ENCODE measurements at places on chromosomes 2 and 18.

- no peak for DNase-seq
Measured at GRCh38 chr2:71687412-71687811, 234.1 kb downstream of the DYSF start.

- DNase-seq: no peak
Measured at GRCh38 chr2:192246297-192246696, 51.6 kb upstream of the TMEFF2 start.

GRCh38 chr2:71816815-71817214, 330.8 kb downstream of the CYP26B1 start:
- no peak for DNase-seq

DNA sequence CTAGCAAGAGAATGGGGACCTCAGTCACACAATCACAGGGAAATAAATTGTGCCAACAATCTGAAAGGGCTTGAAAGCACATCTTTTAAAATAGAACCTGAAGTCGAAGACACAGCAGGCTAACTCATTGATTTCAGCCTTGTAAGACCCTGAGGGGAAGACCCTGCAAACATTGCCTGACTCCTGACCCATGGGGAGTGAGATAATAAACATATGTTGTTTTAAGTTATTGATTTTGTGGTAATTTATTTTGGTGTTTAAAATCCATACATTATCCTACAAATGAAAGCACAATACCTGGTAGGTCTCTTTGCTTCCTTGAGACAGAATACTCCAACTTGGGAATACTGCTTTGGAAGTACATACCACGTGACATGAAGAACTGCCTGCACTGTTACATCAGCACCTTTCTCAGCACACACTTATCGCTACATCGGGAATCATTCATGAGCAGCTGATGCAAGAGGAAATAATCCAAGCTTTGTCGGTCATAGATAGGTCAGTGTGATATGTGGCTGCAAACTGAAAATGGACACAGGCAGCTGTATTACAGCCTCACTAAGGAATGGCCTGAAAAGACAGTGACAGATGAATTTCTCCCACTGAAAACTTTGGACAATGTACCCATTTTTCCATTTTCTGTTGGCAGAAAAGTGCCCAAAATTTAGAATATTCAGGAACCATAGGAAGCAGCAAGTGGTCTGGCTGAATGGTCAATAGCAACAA, 494.5 kb upstream of the MAP2 start:
- DNase-seq: no peak

GRCh38 chr2:128290356-128290755, 28.3 kb downstream of the HS6ST1 start:
- no peak for DNase-seq

GRCh38 chr18:75107931-75108276, 101.0 kb downstream of the PTGR3 start:
- DNase-seq: no peak

DNA sequence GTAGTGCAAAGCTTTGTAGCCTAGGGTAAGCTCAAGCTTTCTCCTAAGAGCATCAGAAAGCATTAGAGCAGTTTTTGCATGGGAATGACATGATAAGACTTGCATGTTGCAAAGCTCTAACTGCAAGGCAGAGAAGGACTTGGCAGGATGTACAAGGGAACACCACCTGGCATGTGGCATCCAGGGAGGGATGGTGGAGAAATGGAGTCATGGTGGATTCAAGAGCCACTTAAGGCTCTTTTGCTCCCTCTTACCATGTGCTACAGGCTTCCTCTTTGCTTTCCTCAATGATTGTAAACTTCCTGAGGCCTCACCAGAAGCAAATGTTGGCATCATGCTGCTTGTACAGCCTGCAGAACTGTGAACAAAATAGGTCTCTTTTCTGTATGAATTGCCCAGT, 266.0 kb downstream of the GLI2 start:
- DNase-seq: no peak

DNA sequence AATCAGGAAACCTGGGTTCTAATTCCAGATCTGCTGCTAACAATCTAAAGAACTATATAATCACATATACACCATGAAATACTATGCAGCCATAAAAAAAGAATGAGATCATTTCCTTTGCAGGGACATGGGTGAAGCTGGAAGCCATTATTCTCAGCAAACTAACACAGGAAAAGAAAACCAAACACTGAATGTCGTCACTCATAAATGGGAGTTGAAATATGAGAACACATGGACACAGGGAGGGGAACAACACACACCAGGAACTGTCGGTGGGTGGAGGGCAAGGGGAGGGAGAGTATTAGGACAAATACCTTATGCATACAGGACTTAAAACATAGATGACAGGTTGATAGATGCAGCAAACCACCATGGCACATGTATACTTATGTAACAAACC, 33.2 kb downstream of the CDH2 start:
- DNase-seq: no peak

GRCh38 chr2:202104286-202104870, 31.3 kb downstream of the KIAA2012 start:
- no peak for DNase-seq

GRCh38 chr18:47831351-47831750, 99.1 kb downstream of the SMAD2 start:
- DNase-seq: no peak

GRCh38 chr2:173001664-173002604, 73.7 kb upstream of the MAP3K20 start:
- no peak for DNase-seq

DNA sequence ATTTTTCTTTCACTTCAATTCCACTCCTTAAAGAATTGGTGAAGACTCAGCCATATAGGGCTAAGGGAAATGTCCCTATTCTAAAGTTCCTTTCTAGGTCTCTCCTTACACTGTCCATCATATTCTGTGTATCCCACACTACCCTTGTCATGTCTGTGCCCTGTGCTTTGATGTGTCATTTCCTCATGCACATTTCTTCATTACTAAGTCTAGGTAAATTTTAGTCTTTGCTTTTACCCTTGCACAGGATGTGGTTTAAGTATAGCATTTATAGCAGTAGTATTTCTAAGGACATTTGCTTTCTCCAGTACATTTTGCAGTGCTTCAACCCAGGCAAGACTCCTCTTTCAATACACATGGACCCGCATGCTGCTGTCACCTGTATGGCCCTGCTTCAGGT, 221.5 kb upstream of the ACVR2A start:
- no peak for DNase-seq

DNA sequence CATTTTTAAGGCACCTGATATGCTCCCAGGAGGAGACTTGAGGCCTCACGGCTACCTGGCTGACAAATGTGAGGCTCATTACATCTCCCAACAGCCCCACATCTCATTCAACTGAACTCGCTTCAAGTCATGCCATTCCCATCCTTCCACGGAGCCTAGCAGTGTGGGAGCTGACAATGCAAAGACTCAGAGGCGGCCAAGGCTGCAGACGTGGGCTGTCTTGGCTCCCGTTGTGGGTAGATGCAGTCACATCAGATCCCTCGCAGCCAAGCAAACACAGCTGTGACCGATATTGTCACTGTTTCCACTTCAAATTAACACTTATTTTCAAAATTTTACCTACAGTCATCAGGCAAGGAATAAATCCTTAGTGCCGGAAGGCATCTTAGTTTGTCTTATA, 64.0 kb upstream of the TRIB2 start:
- no peak for DNase-seq

DNA sequence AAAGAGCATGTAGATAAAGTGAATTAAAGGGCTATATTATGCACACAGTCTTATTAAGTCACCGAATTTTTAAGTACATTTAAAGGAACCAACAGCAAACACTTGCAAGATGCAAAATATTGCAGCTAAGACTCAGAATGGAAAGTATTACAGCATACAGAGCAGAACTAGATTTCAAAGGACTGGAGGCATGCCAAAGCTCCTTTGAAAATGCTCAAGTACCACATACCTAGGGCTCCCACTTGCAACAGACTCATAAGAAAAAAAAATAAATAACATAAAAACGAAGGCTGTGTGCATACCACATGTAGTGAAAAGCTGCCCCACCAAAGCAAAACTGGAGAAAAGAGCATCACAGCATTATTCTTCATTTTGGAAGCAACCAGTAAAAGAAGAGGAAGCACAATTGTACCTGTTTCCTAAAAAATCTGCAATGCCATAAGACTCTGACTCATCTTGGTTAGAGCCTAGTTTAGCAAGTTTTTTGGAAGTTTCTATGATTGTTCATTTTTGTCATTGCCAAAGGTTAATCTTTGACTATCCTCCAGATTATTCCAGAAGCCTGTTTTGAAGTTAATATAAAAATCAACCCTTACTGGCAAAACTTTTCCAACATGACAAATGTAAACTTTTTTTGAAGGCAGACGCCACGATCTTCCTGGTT, 306.0 kb upstream of the COL3A1 start:
- DNase-seq: no peak

- no peak for DNase-seq
Measured at GRCh38 chr2:236157815-236158498, 10.2 kb downstream of the GBX2 start.

GRCh38 chr18:45522371-45522770, 92.9 kb upstream of the SLC14A2 start:
- no peak for DNase-seq

DNA sequence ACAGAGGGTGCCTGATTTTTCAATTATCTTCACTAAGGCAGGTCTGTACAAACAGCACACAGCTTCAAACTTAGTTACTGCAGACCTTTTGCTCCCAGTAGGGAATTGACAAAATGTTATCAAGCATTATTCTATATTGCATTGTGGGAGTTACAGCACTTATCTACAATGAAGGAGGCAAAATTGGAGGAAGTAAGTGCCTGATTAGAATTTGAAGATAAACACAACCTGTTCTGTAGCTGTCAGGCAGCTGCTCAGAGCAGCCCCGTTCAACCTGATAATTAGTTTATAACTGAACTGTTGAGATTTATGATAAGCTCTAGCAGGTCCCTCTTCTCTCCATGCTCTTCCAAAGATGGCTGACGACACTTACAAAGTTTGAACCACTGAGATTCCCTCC, 364.4 kb upstream of the CYRIA start:
- no peak for DNase-seq

DNA sequence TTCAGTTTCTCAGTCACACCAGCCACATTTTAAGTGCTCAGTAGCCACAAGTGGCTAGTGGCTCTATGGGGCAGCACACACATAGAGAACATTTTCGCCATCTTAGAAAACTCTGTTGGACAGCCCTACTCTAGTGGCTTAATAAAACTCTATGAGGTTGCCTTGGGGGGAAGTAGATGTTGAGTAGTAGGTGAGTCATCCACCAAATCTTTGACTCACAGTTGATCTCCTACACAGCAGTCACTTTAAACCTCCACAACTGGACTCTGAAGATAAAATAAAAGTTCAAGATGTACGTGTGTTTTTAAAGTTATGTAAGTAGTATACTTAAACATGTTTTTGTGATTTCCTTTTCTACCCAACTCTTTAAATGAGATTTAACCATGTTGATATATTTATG, 379.0 kb downstream of the SETBP1 start:
- no peak for DNase-seq

- no peak for DNase-seq
Measured at GRCh38 chr2:205937211-205937610, 148.8 kb downstream of the INO80D start.

DNA sequence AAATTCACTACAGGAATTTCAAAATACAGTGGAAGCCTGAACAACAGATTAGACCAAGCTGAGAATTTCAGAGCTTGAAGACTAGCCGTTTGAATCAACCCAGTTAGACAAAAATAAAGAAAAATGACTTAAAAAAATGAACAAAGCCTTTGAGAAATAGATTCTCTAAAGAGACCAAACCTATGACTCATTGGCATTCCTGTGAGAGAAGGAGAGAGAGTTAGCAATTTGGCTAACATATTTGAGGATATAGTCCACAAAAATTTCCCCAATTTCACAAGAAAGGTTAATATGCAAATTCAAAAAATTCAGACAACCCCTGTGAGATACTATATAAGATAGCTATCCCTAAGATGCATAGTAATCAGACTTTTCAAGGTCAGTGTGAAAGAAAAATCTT, 78.0 kb downstream of the MYO3B start:
- no peak for DNase-seq

GRCh38 chr2:86105969-86106945, at the start of gene PTCD3:
Gene PTCD3, plus strand, starts transcription at chr2:86106235. Its CDS starts 13 bp downstream, at chr2:86106248.
- peak; percentile 89 for DNase-seq

DNA sequence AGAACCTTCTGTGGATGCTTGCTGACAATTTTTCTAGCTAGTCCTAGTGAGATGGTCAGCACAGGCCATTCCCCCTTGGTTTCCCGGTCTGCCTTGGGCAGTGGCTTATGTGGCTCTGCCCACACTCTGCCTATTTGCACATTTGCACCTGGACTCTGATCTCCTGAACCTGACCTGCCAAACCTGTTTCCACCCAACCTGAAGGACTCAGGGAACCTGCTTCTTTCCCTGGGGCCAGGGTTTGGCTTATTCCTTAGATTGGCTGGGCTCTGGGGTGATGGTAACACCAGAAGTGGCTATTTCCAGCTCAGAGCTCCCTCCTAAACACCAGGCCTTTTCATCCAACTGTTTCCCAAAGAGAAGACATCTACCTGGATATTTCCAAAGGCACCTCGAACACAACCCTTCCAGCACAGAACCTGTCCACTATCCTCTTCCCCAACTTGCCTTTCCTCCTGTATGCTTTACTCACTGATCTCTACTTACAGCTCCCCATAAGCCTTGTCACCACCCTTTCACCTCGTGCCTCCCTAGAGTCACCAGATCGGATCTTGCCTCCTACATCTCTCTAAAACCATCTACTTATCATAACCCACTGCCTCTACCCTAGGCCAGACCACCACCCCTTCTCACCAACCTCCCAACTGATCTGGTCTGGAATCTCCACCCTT, 5.8 kb upstream of the MTA3 start:
- no peak for DNase-seq

GRCh38 chr2:171615069-171615468, 72.2 kb upstream of the DYNC1I2 start:
- no peak for DNase-seq

GRCh38 chr2:116833052-116833451, 981.4 kb upstream of the DDX18 start:
- no peak for DNase-seq

DNA sequence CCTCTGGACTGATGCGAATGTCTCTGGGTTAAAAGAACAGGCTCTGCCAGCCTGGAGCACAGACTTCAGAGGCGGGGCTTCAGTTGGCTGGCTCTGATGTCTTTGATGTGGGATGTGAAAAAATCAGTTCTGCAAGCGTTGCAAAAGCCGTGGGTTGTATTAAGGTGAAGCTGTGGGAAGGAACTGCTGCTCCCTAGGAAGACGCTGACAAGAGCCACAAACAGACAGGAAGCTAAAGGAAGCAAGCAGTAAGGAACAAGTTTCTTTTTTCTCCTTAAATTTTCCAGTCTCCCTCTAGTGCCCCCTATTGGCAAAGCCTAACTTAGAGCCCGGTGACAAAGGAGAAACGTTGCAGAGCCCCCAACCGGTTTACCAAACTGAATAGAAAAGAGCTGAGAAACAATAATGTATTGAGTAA, 239.0 kb downstream of the CCDC178 start:
- no peak for DNase-seq

DNA sequence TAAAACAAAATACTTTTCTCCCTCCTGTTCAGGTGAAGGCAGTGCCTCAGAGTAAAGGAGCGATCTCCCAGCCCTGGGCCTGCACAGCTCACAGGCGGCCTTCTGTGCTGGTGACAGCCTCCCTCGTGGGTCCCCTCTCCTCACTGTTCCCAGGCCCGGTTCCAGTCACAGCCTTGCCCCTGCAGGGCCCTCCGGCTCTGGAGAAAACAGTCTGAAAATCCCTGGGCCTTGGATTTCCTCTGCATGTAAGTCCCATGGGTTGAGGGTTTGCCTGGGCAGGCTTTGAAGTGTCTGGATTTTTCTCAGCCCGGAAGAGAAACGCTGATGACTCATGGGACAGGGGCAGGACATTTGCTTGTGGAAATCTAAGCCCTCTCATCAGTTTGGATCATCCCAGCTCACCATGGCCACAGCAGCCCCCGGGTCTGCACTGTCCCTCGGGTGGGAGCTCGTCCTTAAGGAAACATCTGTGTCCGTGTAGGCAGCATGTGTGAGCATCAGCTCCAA, 186.1 kb upstream of the RAB12 start:
- DNase-seq: no peak
